Amniotic stem cell (primary cell): ENCODE measurements at places on chromosomes 4 and X.

GRCh38 chr4:42282081-42282901, 115.0 kb upstream of the SHISA3 start:
- DNase-seq, result no peak

GRCh38 chr4:37393889-37394288, 149.3 kb downstream of the NWD2 start:
- DNase-seq, result no peak

- no peak for DNase-seq
Observed at GRCh38 chrX:11397680-11398079, 104.5 kb downstream of the AMELX start.

DNA sequence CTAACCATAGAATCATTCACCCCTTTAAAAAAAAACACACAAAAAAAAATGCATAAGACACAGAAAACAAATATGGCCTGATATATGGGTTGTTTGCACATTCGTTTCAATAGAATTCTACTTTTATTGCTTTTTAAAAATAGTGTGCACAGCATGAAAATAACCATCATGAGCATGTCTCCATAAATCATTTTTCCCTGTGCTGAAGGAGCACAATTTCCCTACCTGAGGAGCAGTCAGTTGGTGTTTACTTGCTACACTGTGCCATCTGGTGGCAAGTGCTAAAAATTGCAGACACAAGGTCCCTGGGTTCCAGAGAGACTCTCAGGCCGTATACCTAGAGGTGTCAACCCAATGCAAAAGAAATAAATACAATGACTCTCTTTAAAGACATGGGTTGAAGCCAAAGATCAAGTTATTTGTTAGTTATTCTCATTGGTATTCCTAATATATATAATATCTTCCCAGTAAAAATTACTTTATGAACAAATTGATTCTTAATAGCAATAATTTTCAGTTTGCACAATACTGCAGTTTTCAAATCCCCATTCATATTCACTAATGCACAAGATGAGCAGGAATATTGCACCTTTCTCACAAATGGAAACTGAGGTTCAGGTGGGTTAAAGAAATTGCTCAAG, 551.4 kb downstream of the IQCM start:
- peak; percentile 33 for DNase-seq

DNA sequence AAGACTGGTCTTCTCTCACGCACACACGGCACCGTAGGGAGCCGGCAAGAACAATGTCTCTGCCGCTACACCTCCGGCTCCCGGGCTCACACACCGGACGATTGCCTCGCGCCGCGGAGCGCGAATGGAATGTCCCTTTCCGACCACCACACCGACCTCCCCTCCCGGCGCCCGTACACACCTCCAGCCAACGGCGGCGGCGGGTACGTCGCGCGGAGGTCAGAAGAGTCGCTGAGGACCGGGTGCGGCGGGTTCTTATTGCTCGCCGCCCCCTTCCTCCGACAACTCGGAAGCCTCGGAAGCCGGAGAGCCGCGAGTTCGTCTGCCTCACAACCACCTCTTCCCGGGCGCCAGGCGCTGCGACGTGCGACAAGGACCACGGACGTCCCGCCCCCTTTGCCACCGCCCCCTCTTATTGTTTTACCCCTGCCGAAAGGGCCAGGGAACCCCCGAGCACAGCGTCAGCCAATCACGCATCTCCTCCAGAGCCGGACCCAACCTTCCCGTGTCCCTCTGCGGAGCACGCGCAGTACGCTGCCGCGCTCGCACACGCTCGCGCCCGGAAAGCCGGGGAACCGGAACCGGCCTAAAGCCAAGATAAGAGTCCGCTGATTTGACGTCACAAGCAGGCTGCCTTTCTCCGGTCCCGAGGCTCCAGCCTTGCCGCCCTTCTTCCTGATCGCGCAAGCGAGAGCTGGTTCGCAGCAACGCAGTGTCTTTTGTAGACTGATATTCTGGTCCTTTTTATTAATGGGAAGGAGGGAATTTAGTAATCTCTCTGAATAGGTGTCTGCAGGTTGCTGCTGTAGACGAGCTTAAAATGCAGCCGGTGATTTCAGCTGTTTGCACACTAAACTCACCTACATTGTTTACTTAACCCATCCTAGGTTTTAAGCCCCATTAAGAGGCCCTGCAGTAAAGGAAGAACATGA, at the start of gene G3BP2:
TSS of gene G3BP2 (minus strand) at position 385 of the 932 bp plus-strand sequence. CDS start 11,386 bp downstream, outside the sequence.
- peak; percentile 91 for DNase-seq

GRCh38 chr4:55635282-55635681, 816 bp downstream of the NMU start:
- no peak for DNase-seq

DNA sequence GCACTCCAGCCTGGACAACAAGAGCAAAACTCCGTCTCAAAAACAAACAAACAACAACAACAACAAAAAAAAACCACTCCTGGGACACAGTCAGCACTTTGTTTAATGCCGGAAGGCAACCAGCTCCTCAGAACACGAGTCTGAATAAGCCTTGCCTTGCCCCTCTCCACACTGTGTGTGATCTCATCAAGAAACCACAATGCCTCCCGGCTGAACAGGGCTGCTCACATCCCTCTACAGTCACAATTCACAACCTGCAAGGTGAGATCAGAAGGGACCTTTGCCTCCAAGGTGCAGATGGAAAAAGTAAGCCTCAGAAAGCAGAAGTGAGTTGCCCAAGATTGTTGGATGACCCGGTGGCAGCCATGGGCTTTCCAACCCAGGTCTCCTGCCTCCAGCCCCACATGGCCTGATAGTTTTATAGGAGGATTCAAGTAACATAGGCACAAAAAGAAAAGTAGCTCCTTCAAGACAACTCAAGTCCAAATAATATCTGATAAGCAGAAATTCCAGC, 80.8 kb downstream of the JAKMIP1 start:
- DNase-seq, result no peak

GRCh38 chr4:57854748-57855147, 744.6 kb upstream of the IGFBP7 start:
- DNase-seq, result no peak

DNA sequence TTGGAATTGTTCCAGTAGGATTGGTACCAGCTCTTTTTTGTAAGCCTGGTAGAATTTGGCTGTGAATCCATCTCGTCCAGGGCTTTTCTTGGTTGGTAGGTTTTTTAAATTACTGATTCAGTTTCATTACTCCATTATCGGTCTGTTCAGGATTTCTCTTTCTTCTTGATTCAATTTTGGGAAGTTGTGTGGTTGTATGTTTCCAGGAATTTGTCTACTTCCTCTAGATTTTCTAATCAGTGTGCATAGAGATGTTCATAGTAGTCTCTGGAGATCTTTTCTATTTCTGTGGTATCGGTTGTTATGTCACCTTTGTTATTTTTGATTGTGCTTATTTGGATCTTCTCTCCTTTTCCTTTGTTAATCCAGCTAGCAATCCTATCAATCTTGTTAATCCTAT, 248.7 kb downstream of the ARHGAP10 start:
- no peak for DNase-seq

- no peak for DNase-seq
Observed at GRCh38 chr4:170051402-170051801, 25.2 kb upstream of the MFAP3L start.

DNA sequence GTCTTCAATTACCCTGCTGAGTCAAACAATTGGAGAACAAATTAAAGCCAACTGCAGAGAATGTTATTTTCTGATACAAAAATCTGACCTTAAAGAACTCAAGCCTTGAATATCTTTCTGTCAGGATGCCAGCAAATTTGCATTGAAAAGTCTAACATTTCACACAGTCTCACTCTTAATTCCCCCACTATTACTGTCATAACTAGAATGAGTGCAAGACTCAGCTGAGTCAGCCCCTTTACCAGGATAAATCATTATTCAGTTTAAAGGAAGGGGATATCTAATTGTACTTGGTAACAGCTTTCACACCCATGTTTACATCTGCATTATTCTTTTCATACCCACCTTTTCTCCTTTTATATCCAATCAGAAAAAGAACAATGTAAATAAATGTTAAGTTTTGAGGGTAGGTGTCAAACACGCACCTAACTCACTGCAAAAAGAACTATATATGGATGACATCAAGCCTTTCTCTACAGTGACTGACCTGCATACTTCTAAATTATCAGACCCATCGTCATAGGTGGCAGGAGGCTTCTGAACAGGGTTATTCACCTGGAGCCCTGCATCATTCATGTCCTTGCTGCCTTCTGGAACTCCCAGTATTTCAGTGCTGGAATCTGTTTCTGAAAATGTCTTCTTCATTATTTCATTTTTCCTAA, 117.4 kb downstream of the TMA16 start:
- no peak for DNase-seq

GRCh38 chrX:418927-419729, 32.4 kb upstream of the PPP2R3B start:
- no peak for DNase-seq

DNA sequence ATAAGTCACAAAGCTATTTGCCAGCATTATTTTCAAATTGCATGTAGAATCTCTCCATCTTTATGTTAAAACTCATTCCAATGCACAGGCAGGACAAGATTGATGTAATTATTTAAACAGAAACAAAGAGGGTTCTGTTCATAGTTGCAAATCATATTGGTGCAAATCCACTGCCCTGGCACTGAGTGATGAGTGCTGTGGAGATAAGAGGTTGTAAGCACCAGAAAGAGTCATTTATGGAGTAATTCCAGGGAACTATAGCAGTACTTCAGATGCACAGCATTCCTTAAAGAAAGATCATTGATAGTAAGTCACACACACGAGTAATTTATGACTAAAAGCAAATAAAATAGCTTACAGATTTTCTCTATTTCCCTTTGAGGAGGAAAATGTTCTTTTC, 337.7 kb upstream of the CTSO start:
- DNase-seq, result no peak

DNA sequence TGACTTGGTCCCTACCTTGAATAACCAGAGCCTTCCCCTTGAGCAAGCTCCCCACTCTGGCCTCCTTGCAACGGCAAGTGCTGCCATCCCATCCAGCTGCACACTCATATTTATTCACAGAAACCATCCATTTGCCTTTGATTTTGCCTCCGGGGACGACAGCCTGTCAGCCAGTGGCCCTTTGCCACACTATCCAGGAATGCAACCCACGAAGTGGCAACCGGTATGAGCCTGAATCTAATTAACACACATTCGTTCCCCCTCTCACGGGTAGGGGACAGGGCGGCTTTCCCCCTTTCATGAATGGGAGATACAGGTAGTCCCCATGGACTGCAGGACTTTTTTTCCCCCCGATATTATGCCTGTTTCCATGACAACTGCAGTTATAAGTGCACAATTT, 15.5 kb downstream of the CRMP1 start:
- no peak for DNase-seq

DNA sequence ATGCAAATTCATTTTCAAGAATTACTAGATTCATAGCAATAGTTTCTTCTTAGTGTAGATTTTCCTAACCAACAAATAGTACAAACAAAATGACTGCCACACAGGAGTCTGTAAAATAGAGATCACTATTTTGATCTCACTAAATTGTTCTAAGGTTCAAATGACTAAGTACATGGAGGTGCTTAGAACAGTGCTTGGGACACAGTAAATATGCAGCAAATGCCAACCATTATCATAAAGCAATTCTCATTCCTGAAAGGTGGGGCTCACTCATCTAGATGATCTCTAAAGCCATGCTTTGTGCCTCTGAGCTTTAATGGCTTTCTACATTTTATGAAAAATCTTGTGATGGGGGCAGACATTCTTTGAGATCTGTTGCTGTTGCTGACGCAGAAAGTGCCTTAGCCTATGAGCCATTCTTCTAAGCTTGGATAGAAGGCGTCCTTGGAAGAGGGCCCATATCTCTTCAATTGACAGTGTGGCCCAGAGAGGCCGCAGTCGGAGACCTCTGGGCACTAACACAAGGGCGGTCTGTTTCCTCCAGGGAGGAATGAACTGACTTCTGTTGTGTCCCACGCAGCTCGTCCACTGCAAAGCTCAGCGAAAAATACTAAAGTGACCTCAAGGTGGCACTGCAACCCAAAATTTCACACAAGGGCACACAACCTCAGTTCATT, 23.5 kb downstream of the TLR10 start:
- DNase-seq, result peak; percentile 9

DNA sequence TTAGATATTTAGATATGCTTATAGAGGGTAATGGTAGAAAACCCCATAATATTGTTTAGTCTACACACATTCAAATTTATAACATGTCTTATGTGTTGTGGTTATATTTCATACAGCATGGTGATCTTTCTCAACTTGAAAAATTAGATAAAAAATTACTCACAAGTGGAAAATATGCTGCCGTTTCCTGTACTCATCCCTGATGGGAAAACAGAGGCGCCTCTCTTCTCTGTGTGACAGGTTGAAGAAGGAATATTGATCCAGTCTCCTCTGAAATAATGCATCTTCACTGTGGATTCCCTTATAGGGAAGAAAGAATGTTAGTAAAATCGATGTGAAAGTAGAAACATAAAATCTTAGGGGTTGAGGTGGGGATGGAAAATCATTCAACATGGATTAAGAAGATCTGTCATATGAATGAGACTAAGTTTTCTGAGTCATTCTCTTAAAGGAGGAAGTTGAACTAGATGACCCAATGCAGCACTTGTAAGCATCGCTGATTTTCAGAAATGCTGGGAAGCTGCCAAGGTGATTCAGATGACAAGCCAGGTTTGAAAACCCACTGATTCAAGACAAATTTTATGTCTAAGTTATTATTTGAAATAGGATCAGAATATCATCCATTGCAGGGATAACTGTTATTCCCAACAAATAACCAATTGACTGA, 70.7 kb downstream of the ANKRD50 start:
- peak; percentile 50 for DNase-seq
